Hepatocyte (in vitro differentiated cells): ENCODE measurements at places on chromosomes 11 and 22.

DNA sequence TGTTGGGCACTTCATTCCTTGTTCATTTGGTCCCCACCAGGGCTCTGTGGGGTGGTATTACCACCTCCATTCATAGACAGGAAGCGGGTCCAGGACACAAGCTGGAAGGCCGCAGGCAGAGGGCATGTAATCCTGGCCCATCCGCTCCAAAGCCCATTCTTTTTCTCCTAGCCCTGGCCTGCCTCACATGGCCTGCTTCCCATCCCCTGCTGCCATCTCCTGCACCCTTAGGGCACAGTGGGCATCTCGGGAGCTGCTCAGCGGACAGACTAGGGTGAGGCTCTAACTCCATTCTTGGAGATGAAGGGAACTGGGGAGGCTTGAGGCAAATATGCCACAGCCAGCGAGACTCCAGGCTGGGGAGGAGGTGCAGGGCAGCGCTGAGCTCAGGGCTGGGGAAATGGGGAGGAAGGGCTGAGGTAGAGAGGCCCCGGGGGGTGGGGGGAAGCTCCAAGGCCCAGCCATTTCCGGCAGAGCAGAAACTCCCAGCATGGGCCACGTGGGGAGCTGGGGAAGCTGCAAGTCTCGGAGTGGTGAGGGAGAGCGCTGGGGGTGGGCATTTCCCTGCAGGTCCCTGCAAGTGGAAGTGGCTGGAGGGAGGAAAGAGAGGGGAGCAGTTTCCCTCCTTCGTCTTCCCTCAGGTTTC lies 14.3 kb upstream of the BCL9L start:
- peak; percentile 53 for DNase-seq

DNA sequence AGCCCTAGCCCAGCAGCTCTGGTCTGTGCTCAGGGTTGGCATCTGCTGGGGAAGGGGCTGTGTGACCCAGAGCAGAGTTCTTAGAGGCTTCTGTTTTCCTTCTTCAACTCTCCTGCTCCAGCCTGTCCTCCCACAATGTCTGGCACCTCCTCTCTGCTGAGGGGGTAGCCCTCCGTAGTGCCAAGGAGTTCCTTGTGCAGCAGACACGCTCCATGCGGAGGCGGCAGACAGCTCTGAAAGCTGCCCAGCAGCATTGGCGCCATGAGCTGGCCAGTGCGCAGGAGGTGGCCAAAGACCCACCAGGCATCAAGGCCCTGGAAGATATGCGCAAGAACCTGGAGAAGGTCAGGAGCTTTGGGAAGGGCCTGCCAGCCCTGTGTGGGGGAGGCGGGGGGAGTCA lies 69.3 kb downstream of the CEP164 start:
- no peak for DNase-seq

DNA sequence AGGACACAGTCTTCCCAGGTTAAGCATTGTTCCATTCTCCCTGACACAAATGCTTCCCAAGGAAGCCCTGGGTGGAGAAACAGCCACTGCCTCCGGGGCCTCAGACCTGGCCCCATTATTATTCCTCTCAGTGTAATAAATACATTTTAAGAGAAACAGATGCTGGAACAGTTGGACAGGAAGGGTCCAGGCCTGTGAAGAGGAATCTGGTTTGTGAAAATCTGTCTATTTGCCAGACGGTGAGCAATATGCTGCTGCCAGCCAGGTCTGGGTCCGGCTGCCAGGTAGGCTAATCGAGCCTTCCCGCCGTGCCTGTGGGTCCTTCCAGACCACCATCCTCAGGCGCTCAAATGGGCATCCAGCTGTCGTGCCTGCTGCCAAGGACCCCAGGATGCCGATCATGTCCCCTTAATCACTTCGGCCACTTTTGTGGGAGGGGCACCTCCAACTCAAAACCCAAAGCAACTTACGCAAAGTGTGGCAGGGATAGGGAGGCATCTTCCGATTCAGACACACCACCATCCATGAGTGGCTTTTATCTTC lies 528.4 kb downstream of the MIAT start:
- no peak for DNase-seq

- DNase-seq = peak; percentile 69
Observed at GRCh38 chr11:119671051-119671450, 57.9 kb downstream of the NECTIN1 start.

GRCh38 chr11:104957280-104957679 lies 11.1 kb downstream of the CASP4 start:
- no peak for DNase-seq

DNA sequence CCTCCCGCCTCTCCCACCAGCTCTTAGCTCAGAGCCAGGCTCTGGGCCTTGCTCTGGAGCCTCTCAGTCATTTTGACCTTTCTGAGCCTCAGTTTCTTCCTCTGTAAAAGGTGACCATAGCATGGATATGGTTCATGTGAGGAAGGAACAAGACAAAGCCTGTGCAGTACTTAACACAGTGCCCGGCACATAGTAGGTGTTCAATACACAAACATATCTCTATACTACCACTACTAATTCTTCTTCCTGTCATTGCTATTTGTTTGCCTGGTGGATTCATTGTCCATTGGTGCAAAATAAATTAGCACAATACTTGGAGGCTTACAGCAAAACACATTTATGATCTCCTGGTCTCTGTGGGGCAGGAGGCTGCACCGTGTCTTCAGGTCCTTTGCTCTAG lies 21.6 kb upstream of the MPPED1 start:
- DNase-seq = no peak

- no peak for DNase-seq
Observed at GRCh38 chr11:1343391-1344055, 34.1 kb upstream of the TOLLIP start.

DNA sequence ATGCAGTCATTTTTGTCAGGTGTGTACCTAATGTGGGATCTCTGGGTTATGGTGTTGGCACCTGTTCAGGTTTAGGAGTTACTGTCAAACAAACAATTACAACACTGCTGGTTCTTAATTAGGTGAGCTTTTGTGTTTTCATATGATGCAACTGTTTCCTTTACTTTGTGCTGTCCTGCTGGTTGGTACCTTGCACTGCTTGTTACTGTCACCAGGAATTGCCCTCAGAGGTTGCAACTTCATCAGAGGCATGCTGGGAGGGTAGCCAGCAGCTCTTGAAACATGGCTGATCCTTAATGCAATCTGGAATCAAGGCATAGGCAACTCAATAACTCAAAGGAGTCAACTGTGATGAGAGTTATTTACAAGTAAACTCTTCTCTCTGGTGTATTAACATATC lies 400.3 kb downstream of the MIAT start:
- no peak for DNase-seq
